ENCODE measurements at places on chromosomes 5 and 9.

DNA sequence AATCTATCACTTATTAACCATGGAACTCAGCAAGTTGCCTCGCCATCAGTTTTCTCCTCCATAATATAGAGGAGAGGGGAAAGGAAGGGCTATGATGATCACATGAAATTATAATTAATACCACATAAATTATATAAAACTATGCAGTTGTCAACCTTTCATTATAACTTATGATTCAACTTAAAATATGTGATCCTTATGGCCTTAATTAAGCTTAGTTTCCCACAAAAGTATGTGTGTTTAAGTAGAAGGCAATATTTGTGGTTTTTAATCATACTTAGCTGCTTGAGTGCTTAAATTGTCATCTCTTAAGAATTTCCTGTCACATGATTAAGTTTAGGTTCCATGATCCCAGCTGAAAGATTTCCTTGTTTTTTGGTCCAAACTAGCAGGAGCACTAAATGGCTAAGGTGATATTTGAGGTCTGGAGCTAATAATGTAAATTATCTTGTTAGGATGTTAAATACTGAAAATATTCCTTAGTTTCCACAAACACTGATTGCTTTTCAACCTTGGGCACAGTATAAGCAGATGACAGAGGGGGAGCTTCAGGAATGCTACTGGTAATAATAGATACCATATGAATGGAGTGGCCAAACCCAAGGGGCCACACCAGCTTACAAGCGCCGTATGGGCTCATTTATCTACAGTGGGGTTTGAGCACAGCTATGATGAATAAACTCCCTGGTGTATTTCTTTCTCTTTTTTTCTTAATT, 26.4 kb upstream of the F2R start:
- no peak for DNase-seq

GRCh38 chr5:140072812-140073211, 29.7 kb upstream of the NRG2 start:
- DNase-seq, result no peak

- DNase-seq, result no peak
Measured at GRCh38 chr5:104265531-104266140, 703.0 kb upstream of the NUDT12 start.

DNA sequence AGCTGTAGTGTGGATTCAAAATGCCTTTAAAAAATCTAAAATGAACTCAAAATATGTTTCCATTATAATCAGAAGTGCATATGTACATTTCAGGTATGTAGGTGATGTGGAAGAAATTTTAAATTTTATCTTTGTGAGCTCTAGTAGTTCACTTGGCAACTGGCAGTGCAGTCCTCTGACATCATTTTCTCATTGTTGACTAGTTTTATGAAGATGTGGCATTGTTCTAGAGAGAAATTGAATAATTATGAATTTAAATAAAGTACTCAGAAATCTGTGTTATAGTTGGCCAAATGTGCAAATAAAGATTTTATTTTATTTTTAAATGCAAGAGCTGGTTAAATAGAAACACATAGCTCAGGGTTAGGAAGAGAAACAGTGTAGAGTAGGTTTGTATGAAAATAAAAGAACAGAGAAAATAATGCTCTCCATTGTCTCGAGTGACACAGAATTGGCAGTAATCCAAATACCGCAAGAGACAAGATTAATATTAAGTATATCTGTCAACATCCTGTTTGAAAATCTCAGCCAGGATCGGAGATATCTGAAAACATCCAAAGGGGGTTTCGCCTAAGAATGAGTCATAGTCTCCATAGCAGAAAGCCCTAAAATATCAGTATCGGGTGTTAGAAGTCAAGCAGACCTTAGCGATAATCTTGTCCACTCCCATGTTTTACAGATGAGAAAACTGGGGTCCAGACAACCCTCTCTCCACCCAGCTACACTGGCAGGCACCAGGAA, 189.4 kb downstream of the CCDC192 start:
- DNase-seq, result no peak

DNA sequence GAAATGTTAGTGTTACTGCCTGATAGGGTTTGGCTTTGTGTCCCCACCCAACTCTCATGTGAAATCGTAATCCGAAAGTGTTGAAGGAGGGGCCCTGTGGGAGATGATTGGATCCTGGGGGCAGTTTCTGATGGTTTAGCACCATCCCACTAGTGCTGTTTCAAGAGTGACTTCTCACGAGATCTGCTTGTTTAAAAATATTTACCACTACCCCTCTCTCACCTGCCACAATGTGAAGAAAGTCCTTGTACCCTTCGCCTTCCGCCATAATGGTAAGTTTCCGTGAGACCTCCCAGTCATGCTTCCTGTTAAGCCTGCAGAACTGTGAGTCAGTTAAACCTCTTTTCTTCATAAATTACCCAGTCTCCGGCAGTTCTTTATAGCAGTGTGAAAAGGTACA, 2.6 kb upstream of the RFX3 start:
- no peak for DNase-seq

DNA sequence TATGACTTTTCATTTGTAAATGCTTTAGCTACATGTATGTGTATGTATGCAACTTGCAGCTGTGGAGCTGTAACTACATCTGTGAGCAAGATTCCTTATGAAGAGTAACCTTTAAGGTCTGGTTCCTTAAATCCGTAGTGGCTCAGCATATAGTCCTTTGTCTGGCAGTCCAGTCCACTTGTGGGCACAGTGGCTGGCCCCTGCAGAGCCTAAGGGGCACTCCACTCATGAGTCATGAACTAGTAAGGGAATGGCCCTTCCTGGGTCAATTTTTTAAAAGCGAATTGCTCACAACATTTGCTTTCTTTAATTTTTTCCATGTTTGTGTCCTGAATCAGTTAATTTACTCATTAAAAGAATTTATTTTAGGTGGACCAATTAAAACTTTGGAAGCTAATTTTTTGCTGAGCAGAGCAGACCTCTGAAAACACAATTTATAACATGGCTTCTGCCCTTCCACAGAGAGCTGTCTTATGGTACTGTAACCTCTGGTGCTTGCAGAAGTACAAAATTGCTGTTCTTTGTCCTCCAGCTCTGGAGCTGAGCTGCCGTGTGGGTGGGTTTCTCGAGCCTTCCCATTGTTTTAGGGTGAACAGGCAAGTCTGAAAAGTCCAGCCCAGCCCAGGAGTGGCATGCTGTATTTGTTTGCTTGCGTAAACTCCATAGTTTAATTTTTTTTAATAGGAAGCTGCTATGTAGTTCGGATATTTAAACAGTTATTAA, 110.1 kb downstream of the MVB12B start:
- no peak for DNase-seq

DNA sequence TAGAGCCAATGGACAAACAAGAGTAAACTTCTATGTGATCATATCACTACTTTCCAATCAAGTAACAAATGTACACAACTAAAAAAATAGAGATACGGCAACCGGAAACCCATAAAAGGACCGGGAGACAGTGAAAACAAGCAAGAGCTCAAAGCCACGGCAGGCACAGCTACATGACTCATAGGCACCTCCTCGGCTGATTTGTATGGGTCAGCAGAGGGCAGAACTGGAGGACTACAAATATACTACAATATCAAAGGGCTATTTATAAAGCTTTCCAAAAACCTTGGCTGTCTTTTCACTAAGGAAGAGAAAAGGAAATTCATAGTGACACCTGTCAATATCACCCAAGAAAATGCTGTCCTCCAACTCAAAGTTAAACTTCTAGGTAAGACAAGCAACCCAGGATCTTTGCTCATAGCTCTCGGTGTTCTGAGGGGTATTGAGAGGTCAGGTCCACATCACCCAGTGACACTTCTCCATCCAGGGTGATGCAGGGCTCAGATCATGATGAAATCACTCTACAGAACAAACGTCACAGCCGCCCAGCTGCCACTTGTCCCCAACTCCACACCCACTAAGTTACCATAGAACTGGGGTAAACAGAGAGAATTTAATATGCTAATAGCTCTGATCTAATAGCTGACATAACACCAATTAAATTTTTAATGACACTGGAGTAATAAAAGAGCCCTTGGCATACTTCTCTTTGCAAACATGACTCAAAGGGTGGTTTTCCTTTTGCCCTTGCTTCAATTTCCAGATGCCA, 41.3 kb downstream of the PFDN1 start:
- no peak for DNase-seq

DNA sequence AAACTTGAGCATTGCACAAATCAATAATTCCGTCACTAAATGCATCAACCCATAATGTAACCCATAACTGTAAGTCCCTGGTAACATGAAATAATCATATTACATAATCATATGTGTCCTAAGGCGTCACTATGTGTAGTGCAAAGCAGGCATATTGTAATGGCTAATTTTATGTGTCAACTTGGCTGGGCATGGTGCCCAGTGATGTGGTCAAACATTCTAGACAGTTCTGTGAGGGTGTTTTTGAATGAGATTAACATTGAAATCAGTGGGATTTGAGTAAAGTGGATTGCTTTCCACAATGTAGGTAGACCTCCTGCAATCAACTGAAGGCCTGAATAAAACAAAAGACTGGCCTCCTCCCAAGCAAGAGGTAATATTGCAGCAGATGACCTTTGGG, 794.4 kb upstream of the ACO1 start:
- no peak for DNase-seq

- no peak for DNase-seq
Measured at GRCh38 chr5:116626272-116626723, 51.7 kb upstream of the SEMA6A start.

DNA sequence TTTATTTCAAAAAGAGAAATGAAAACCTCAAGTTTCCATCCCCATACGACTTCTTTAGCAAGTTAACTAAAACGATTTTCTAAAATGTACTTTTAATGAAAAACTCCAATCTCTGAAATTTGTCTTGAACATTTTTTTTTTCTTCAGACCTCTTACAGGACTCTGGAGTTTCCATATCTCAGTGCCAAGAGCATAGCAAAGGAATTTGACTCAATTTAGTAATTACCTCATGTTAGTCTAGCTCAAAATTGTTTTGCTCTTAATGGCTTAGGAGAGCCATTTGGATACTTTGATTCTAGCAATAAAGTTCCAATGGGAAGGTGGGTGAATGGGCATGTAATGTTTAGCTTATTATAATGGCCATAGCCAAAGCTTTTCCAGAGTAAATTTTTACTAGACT, 26.0 kb upstream of the SPATA31D4 start:
- no peak for DNase-seq

GRCh38 chr5:168964182-168964581, 336.8 kb downstream of the SLIT3 start:
- DNase-seq, result no peak

- no peak for DNase-seq
Measured at GRCh38 chr5:157494178-157494832, 34.3 kb downstream of the NIPAL4 start.

DNA sequence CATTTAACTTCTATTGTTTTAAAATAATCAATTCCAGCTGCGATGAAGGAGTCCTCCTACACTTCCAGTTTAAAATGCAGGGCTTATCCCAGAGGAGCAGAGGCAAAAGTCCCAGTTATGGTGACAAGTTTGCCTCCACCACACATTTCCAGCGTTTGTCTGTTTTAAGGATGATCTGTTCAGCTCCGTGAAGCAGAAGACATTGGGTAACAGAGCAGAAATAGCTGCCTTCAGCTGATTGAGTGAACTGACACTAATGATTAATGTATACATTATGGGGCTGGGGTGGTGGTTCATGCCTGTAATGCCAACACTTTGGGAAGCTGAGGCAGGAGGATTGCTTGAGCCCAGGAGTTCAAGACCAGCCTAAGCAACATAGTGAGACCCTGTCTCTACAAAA, 127.6 kb downstream of the HSD17B3 start:
- DNase-seq, result no peak

- DNase-seq, result no peak
Measured at GRCh38 chr9:110537841-110538646, 41.5 kb downstream of the SVEP1 start.

DNA sequence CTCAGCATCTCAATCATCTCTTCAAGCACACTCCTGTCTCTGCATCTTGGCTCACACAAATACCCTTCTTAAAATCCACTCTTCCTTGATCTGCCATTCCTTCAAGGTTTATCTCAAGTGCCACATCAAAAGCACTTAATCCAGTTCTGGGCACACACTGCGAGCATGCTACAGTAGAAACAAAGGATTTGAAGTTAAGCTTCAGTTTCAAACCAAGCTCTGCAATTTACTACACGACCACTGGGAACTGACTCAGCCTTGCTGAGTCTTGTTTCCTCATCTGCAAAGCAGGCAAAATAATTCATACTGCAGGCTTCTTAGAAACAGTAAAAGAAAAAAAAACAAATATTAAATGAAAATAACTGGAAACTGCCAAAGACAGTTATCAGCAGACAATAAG, 50.5 kb upstream of the CTNNAL1 start:
- no peak for DNase-seq

DNA sequence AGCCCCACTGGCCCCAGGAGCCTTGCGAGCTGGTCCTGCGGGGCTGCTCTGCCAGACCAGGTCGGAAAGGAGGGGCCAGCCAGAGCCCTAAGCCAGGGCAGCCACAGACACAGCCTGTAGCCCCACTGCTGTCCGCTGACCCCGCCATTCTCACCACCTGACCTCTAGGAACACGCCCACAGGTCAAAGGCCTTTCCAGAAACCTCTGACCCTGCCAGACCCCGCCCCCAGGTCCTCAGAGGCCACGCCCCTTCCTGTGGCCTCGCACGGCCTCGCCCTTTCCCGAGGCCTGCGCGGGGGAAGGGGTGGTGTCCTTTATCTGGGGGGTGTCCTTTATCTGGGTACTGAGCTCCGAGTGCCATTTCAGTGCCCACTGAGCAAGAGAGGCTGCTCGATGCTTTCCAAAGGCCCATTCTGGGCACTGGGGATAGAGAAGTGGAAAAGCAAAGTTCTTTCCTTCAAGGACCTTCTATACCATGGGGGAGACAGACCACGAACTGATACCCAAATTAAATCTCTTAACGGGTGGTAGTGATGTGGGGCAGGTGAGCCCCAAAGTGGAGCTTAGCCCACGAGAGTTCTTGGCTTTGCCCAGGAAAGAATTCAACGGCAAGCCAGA, 46.5 kb downstream of the P4HA2 start:
- no peak for DNase-seq

DNA sequence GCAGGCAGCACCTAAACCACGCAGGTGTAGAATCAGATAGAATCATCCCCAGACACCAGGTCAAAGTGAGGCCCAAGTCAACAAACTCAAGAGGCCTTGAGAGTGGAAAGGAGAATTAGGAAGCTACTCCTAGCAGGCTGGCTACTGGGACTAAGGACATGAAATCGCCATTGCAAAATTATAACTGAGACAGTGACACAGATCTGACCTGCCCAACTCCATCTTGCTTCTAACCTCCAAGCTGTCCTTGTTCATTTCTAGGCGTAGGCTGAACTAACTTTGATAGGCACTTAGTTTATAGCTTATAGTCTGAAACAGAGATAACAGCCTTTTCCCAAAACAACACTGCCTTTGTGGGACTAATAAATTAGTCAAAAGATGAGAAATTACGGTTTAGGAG, 52.8 kb downstream of the ACTL7B start:
- no peak for DNase-seq

GRCh38 chr5:180637962-180638680, 11.3 kb downstream of the FLT4 start:
- DNase-seq, result no peak

- DNase-seq, result no peak
Measured at GRCh38 chr9:99034149-99034548, 70.8 kb upstream of the TGFBR1 start.

GRCh38 chr5:142833517-142834449, 63.6 kb downstream of the ARHGAP26 start:
- no peak for DNase-seq

- no peak for DNase-seq
Measured at GRCh38 chr5:140113180-140113698, 670 bp upstream of the PURA start.

Data from stimulated activated naive CD4-positive, alpha-beta T cell (primary cell).